HFFc6 (cell line): ENCODE measurements at places on chromosomes 4 and X. TPM values are rescaled to one million over a fixed set of nuclear protein-coding genes. Genes with fewer than 3 reads are reported as not detected.

Gene OTUD5
- total RNA-seq: 47.6 to 54.0 TPM (median 49.1 TPM) in 3 replicates

Gene SPANXN4
- not detected in 3 replicates for total RNA-seq

Gene CLNK
- not detected in 3 replicates for total RNA-seq

Gene GDPD2
- total RNA-seq: not detected in 3 replicates

Gene DDX53
- total RNA-seq: not detected in 3 replicates

Gene UGT2B15
- total RNA-seq: not detected in 3 replicates

Gene FMR1
- 15.4 to 20.8 TPM (median 16.8 TPM) in 3 replicates for total RNA-seq

Gene FAM149A
- total RNA-seq: not detected in 3 replicates

Gene PCDH10
- 26.4 to 151 TPM (median 105 TPM) in 3 replicates for total RNA-seq

Gene SMS
- total RNA-seq: 137 to 208 TPM (median 191 TPM) in 3 replicates

Gene XAGE1A
- total RNA-seq: not detected in 3 replicates

Gene TMPRSS11E
- not detected in 3 replicates for total RNA-seq

DNA sequence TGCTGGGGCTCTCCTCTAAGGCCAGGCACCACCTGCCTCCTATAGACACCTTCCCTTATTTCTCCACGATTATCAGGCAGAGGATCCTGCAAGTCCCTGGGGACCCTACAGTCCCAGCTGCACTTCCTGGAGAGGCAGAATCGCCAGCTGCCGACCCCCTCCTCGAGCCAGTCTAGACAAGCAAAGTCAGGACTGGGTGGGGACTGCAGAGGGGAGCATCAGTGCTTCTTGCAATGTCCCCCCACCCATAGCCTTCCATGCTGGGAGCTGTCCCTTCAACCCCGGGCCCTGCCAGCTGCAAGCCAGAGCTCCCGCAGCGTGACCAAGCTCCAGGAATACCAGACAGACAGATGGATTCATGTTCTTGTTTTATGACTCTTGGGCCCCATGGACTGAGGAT lies 1.4 kb upstream of the CRMP1 start:
- no peaks in the 10 kb centered on the region for H3K4me1 ChIP-seq
- H3K36me3 ChIP-seq: no peaks in the 10 kb centered on the region
- no peak for DNase-seq
- H3K4me3 ChIP-seq: no peak overlapping the region
- H3K27ac ChIP-seq: no peak overlapping the region
- peaks cover 37% of the 10 kb centered on the region for H3K27me3 ChIP-seq

- H3K36me3 ChIP-seq: peaks cover 22% of the 10 kb centered on the region
- DNase-seq: no peak
- peak overlapping the region; percentile 100 for H3K4me3 ChIP-seq
- peaks cover 52% of the 10 kb centered on the region for H3K4me1 ChIP-seq
- peak overlapping the region; percentile 97; the same call in 1 of the 2 replicates for H3K27ac ChIP-seq
- H3K27me3 ChIP-seq: no peaks in the 10 kb centered on the region
Measured at GRCh38 chr4:105710012-105710600, 1.5 kb downstream of the GSTCD start.

DNA sequence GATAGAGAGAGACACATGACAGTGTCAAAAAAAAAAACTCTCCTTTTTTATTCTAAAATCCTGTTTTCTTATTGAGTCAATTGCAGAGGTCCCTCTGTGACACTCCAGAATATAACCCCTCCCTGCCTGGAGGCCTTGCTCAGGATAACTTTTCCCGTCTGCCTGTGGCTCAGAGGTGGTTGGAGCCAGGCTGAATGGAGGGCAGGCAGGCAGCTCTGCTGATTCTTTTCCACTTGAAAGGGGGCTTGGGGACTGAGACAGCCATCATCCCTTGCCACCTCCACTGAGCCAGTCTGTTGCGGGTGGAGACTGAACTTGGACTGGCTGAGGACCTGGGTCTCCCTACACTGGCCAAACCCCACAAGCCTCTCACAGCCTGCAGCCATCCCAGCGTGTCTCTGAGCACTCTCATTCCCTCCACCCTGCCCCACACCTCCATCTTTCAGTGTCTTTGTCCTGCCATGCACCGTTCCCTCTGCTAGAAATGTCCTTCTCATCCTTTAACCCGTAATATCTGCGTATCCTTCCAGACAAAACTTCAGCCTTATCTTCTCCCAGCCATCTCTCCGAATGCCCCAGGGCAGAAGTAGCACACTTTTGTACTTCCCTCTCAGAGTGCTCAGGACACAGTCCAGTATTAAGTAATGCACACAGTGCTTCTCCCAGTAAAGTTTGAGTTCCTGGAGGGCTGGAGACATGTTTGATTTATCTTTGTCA lies 139.9 kb downstream of the CHIC2 start:
- no peaks in the 10 kb centered on the region for H3K27me3 ChIP-seq
- peaks cover 29% of the 10 kb centered on the region for H3K4me1 ChIP-seq

GRCh38 chrX:54415534-54416350 lies 24.5 kb upstream of the TSR2 start:
- DNase-seq: no peak
- no peaks in the 10 kb centered on the region for H3K36me3 ChIP-seq
- no peak overlapping the region for H3K27ac ChIP-seq

DNA sequence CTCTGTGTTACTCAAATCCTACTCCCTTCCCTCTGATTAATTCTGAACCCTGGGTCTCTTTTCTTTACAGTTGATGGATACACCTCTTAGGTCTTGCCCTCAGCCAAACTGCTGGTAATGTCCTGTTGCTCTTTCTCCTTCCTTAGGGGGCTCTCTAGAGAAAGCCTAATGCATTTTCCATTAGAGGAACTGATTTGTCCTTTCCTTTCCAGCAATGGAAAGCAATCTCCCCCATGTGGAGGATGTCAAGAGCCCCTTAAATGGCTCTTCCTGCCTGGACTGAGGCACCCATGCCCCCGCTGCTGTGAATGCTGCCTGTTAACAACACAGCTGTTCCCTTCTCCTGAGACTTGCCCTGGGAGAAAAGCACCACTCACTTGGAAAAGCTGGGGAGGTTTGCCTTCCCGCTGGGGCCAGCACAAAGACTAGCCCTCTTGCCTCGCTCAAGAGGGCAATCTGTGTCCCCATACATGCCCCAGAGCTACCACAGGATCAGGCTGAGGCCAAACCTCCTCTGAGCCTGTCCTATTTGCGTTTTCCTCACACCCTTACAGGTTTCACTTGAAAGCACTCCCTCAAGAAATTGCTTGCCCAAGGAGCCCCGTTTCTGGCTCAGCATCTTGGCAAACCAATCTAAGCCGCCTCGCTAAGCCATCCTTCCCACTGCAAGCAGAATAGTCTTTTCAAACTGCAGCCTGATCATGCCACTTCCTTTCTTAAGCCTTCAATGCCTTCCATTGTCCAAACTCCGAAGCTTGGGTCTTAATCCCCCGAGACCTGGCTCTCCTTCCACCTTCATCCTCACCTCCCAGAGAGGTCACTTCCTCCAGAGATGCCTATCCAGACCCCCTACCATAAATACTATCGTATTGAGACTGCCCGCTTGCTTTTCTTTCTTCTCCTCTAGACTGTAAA lies 23.2 kb upstream of the SMIM20 start:
- H3K4me3 ChIP-seq: no peak overlapping the region
- H3K36me3 ChIP-seq: no peaks in the 10 kb centered on the region
- no peak overlapping the region for H3K27ac ChIP-seq
- H3K27me3 ChIP-seq: peaks cover 6% of the 10 kb centered on the region
- no peak for DNase-seq

DNA sequence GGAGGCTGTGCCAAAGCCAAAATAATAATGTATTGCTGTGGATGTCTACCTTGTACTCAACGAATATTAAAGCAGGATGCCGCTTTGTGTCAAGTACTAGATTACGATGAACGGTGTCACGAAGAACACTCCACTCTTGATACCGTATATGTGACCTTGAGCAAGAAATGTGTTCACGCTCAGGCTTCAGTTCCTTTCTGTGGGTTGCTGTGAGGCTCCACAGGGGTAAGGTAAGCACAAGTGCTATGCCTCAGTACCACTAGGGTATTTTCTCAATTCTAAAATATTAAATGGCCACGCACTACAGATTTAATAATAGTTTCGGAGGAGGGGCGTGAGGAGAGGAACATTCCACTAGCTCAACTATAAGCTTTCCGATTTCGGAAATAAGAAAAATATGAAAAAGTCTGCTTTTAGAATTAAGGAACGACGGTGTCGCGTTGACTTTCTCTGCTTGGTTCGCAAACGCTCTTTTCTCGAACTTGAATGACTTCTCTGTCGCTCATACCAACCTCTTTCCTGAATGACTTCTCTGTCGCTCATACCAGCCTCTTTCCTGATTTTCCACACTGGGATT lies 607 bp upstream of the SCOC start:
- no peaks in the 10 kb centered on the region for H3K36me3 ChIP-seq
- no peak overlapping the region for H3K4me3 ChIP-seq
- no peak for DNase-seq
- H3K4me1 ChIP-seq: peaks cover 67% of the 10 kb centered on the region

DNA sequence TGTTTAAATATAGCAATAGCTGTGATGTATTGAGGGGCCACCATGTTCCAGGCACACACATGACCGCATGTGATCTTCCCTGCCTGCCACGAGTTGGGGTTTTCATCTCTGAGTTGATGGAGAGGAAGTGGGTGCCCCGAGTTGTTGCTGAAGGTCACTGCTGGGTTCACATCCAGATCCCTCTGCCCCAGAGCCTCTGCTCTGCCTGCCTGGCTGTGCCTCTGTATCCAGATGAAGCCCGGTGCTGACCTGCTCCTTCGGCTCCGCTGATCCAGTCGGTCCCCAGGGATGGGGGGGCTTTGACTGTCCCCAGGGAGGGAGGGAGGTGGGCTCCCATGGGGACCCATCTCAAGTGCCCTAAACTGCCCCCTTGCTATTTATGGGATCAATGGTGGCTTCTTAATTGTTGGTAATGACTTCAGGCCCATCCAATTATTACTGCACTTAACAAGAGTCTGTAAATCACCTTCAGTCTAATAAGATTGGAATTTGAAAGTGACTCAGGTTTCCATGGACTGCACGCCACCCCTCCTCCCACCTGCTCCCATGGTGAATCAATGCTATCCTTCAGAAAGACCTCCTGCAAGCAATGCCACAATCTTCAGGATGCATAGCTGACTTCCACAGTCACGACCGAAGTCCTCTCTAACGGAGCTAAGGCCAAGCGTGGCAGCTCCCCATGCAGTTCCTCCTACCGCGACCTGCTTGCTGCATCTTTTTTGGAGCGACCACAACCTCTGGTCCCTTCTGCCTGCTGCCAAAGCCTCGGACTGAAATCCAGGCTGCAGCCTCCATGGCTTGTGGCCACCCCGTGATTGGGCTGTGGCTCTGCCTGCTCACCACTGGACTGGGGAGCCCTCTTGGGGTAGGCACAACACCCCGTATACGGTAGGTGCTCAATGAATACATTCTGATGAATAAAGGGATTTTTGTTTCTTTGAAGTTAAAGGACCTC lies 73.1 kb downstream of the CPZ start:
- no peak for DNase-seq
- H3K27ac ChIP-seq: no peak overlapping the region
- no peaks in the 10 kb centered on the region for H3K36me3 ChIP-seq
- H3K4me3 ChIP-seq: no peak overlapping the region
- peaks cover 10% of the 10 kb centered on the region for H3K4me1 ChIP-seq

DNA sequence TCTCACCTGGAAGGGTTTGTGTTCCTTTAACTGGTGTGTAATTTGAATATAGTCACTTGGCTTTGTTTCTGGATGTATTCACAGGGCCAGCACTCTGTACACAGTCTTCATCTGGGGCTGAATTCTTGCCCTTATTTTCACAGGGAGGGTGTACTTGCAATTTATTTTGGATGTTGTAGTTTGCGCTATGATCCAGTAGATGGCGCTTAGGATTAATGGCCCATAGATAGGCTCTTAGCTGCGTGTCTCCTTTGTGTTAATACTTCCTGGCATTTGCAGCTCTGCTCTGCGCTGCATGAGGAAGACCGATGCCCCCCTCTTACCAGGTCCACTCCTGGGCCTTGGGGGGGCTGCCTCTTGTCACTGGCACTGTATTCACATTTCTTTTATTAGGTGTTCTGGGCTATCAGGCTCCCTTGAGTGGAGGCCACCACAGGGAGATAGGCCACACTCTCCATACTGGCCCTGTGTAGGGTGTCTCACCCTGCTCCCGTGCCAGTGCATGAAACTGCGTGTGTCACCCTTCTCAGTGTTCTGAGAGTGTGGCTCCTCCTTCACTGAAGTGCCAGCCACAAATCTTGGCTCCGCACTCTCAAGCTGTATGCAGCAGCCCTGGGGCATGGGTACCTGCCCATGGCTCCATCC lies 562.2 kb downstream of the ZIC3 start:
- no peaks in the 10 kb centered on the region; the same call in none of the 2 replicates for H3K27me3 ChIP-seq
- no peak overlapping the region for H3K27ac ChIP-seq
- no peak overlapping the region for H3K4me3 ChIP-seq
- H3K36me3 ChIP-seq: no peaks in the 10 kb centered on the region

GRCh38 chrX:253451-254297 lies 27.5 kb upstream of the PLCXD1 start:
- no peak overlapping the region for H3K27ac ChIP-seq
- no peak for DNase-seq
- no peaks in the 10 kb centered on the region for H3K4me1 ChIP-seq
- peaks cover 1% of the 10 kb centered on the region; the same call in 1 of the 2 replicates for H3K27me3 ChIP-seq
- H3K36me3 ChIP-seq: no peaks in the 10 kb centered on the region; the same call in 1 of the 2 replicates

- H3K4me3 ChIP-seq: no peak overlapping the region
- no peaks in the 10 kb centered on the region; the same call in none of the 2 replicates for H3K27me3 ChIP-seq
- H3K27ac ChIP-seq: no peak overlapping the region
- H3K36me3 ChIP-seq: no peaks in the 10 kb centered on the region; the same call in none of the 2 replicates
- H3K4me1 ChIP-seq: no peaks in the 10 kb centered on the region
Measured at GRCh38 chrX:80576806-80577533, 156.7 kb downstream of the TENT5D start.

GRCh38 chr4:74522251-74522991 lies 77.5 kb downstream of the AREG start:
- H3K36me3 ChIP-seq: no peaks in the 10 kb centered on the region
- peaks cover 46% of the 10 kb centered on the region for H3K4me1 ChIP-seq
- no peaks in the 10 kb centered on the region for H3K27me3 ChIP-seq
- peak overlapping the region; percentile 17; the same call in 1 of the 2 replicates for H3K4me3 ChIP-seq
- peak; percentile 23 for DNase-seq

GRCh38 chr4:69759189-69759604 lies 1.2 kb downstream of the SULT1B1 start:
- no peaks in the 10 kb centered on the region for H3K36me3 ChIP-seq
- H3K4me3 ChIP-seq: no peak overlapping the region
- no peak for DNase-seq

- no peaks in the 10 kb centered on the region for H3K4me1 ChIP-seq
- H3K27ac ChIP-seq: no peak overlapping the region
- DNase-seq: no peak
- peaks cover 5% of the 10 kb centered on the region for H3K27me3 ChIP-seq
Measured at GRCh38 chr4:628821-629635, 3.7 kb downstream of the PDE6B start.

DNA sequence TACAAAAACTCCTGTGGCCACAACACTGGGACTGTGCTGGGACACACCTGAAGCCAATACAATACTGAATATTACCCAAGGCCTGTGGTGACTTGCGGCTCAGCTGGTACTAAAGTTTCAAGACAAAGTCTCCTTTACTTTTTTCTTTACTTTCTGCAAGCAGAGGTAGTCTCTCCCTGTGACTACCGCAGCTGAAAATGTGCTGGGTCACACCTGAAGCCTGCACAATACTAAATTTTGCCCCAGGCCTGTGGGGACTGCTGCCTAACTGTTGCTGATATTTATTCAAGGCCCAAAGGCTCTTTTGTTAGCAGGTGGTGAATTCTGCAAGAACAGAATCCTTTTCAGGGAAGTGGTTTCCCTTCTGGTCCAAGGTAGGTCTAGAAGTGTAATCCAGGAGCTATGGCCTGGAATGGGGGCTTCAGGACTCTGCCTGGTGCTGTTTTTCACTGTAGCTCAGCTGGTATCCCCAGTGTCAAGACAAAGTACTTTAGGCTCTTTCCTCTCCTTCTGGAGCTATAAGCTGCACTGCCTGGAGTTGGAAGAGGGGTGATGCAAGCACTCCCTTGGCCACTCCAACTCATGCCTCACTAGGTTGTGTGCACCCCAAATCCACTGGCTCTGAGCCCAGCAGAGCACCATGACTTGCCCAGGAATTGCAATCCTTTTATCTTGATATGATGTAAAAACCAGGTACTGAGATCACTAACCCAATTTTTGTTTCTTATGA lies 489.4 kb downstream of the TECRL start:
- H3K27me3 ChIP-seq: no peaks in the 10 kb centered on the region
- no peak overlapping the region for H3K27ac ChIP-seq
- DNase-seq: no peak
- H3K4me3 ChIP-seq: no peak overlapping the region
